CD4-positive, CD25-positive, alpha-beta regulatory T cell (primary cell): ENCODE measurements at places on chromosomes 4 and X. TPM values are rescaled to one million over a fixed set of nuclear protein-coding genes. Genes with fewer than 3 reads are reported as not detected.

The CXCL11 gene
- not detected for total RNA-seq

The CDKL5 gene
- 2.9 TPM for total RNA-seq

The PHF8 gene
- total RNA-seq, result 65.8 TPM

The CLCN4 gene
- total RNA-seq, result 0.37 TPM

The HSFX1 gene
- 0.32 TPM for total RNA-seq

The CLGN gene
- not detected for total RNA-seq

- H3K27me3 ChIP-seq, result no peaks in the 10 kb centered on the region
- no peak overlapping the region for H3K4me3 ChIP-seq
- no peak overlapping the region for H3K27ac ChIP-seq
These were observed 11.7 kb downstream of the XK start for GRCh38 chrX:37697169-37697760.

- DNase-seq, result no peak
- H3K4me3 ChIP-seq, result no peak overlapping the region
- no peak overlapping the region for H3K27ac ChIP-seq
- H3K27me3 ChIP-seq, result no peaks in the 10 kb centered on the region
These were observed 120.9 kb downstream of the CHIC2 start for GRCh38 chr4:53943345-53944085.

GRCh38 chr4:81314897-81315470 is 100.0 kb upstream of the PRKG2 start:
- no peaks in the 10 kb centered on the region for H3K36me3 ChIP-seq
- H3K27ac ChIP-seq, result no peak overlapping the region
- no peak overlapping the region for H3K4me3 ChIP-seq
- H3K4me1 ChIP-seq, result no peaks in the 10 kb centered on the region

- H3K4me3 ChIP-seq, result no peak overlapping the region
- no peaks in the 10 kb centered on the region for H3K4me1 ChIP-seq
- no peak overlapping the region for H3K27ac ChIP-seq
- no peaks in the 10 kb centered on the region for H3K36me3 ChIP-seq
- no peak for DNase-seq
- no peaks in the 10 kb centered on the region for H3K27me3 ChIP-seq
These were observed 63.5 kb downstream of the UCHL1 start for GRCh38 chr4:41320278-41320677.

- H3K4me3 ChIP-seq, result no peak overlapping the region
- H3K27ac ChIP-seq, result no peak overlapping the region
- H3K36me3 ChIP-seq, result no peaks in the 10 kb centered on the region
- no peak for DNase-seq
These were observed 12.4 kb upstream of the TRIM2 start for GRCh38 chr4:153191795-153192363.

- no peak for DNase-seq
- no peak overlapping the region for H3K27ac ChIP-seq
- no peaks in the 10 kb centered on the region for H3K36me3 ChIP-seq
- no peaks in the 10 kb centered on the region for H3K27me3 ChIP-seq
These were observed 14.4 kb upstream of the KLHL5 start for GRCh38 chr4:39047681-39048080.
